RWPE1 (cell line): ENCODE measurements at places on chromosomes 3 and 15.

DNA sequence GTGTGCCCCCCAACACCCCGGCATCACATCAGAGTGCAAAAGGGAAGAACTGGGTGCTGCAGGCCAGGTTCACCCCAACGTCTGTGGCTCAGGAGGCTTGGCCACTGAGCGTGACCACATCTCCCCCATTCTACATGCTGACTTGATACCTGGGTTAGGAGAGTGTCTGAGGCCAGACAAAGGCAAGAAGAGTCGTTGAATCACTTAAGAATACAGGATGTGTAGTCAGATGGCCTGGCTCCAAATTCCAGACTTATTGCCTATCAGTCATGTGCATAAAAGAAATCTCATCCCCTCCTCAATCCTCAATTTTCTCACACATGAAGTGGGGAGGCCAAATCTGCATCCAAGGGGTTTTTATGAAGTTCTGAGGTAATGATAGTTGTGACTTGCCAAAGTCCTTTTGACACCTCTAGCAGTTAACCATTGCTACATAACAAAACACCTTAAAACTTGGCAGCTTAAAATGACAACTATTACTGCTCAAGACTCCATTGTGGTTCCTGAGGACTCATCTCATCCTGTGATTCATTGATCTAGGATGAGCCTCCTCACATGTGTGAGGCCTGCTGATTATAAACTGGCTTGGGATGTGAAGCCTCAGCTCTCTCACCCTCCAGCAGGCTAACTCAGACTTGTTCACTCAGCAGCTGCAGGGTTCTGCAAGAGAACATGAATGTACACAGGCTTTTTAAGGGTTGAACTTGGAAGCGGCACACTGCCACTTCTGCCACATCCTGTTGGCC is 138.8 kb upstream of the TLE3 start:
- peak; percentile 73 for DNase-seq

- no peak for DNase-seq
These were observed 80.5 kb upstream of the OSBPL11 start for GRCh38 chr3:125675791-125676190.

DNA sequence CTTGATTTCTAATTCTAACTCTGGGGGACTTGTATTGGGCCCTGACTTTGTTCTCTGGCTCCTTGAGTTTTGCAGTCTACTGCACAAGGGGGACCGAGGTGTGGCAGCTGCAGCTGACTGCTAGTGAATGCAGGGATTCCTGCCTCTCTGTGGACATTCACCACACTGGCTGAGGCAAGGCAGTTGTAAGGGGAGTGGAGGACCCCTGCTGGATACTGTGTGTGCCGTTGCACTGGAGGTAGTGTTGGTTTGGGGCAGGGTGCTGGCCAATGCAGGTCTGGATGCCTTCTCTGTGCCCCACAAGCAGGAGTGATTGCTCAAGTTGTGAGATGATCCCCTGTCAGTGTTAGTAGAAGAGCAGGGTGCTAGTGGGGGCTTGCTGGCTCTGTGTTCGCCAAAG is 626.1 kb downstream of the SQOR start:
- DNase-seq = no peak

DNA sequence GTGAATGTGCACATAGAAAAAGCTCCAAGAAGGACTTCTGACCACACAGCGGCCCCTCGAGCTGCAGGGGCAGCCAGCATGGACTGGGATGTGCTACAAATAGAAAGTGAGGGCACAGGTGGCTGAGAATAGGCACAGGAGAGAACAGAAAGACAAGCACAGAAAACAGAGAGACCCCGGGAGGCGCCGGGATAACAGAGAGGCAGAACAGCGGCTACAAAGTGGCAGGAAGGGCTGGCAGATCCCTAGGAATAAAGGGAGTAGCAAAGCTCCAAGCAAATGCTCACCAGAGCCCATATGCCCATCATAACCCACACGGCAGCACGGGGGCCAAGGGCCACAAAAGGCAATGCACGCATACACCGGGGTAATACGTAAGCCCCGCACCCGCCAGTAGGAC is 201.7 kb upstream of the NSMCE3 start:
- no peak for DNase-seq

- no peak for DNase-seq
These were observed 236.0 kb upstream of the ZNF717 start for GRCh38 chr3:76021376-76021775.

DNA sequence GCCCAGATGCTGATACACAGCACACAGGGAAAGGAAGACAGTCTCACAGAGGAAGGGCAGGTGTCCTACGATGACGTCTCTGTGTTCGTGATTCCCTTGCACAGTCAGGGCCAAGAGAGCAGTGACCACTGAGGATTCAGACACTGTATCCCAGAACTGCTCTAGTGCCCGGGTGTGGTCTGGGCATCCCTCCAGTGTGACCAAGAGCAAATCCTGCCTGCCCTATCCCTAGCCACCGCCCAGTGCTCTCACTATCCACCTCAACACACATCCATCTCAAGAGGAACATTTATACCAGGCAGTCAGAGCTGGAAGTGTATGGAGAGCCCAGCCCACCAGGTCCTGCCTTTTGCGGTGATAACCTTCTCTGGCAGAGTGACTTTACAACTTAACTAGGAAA is 4.1 kb downstream of the PPM1M start:
- no peak for DNase-seq

DNA sequence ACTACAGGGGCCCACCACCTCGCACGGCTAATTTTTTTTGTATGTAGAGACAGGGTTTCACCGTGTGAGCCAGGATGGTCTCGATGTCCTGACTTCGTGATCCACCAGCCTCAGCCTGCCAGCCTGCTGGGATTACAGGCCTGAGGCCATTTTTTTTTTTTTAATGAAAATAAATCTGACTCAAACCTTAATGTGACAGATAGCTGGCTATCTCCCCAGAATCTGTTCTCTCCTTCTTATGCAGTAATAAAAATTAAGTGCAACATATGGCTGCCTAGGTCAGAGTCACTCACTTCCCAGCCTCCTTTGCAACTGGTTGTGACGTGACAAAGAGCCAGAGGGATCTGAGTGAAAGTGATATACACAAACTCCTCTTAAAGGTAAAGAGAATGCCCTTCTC is 53.0 kb downstream of the ZNF148 start:
- peak; percentile 30 for DNase-seq

DNA sequence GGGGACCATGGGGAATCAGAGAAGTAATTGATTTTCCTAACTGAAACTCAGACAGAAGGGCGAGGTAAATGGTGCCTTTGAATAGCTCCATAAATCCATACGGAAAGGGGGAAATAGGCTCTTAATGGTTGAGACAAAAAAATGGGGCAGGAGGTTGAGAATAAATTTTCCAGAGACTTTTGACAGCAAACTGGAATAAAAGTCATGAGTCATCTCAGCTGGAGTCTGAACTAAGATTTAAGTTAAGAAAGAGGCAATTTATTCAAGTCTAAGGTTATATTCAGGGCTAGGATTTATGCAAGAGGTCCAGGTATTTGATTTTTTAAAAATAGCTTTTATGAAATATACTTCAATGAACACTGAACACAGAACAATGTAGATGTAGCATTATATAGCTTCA is 238.7 kb upstream of the RORA start:
- DNase-seq = no peak
